ENCODE measurements at places on chromosomes 16 and 17.

GRCh38 chr17:28169621-28170349 is 127.3 kb downstream of the NLK start:
- no peak for DNase-seq

- DNase-seq, result no peak
Observed at GRCh38 chr16:81814751-81815428, 35.8 kb downstream of the PLCG2 start.

DNA sequence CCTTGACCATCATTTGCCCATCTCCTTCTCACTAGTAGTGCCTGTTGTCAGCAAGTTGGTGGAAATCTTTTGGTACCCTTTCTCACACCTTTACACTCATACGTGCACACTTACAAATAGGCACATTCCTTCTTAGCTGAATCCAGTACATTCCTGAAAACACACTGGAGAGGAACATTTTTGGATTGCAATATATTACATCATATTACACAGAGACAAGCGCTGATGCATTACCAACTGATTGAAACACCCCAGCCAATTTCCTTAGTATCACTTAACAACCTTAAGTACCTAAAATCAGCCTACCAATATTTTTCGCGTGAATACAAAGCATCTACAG is 64.1 kb downstream of the PLCG2 start:
- DNase-seq, result no peak

- DNase-seq, result no peak
Observed at GRCh38 chr16:83501481-83501880, 306.3 kb upstream of the HSBP1 start.

DNA sequence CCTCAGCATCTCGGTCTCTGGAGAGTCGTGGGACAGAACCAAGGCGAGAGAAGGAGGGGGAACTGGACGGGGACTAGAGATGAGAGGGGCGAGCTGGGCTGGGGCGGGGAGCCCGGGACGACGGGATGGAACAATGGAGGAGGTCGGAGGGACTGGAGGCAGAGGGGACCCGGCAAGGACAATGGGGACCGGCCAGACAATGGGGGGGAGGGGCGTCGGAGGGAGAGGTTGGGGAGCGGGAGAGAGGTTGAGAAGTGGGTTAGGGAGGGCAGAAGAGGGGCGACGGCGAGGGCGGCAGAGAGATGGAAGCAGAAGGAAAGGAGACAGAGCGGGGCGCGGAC is 719 bp downstream of the NGFR start:
- DNase-seq, result no peak

DNA sequence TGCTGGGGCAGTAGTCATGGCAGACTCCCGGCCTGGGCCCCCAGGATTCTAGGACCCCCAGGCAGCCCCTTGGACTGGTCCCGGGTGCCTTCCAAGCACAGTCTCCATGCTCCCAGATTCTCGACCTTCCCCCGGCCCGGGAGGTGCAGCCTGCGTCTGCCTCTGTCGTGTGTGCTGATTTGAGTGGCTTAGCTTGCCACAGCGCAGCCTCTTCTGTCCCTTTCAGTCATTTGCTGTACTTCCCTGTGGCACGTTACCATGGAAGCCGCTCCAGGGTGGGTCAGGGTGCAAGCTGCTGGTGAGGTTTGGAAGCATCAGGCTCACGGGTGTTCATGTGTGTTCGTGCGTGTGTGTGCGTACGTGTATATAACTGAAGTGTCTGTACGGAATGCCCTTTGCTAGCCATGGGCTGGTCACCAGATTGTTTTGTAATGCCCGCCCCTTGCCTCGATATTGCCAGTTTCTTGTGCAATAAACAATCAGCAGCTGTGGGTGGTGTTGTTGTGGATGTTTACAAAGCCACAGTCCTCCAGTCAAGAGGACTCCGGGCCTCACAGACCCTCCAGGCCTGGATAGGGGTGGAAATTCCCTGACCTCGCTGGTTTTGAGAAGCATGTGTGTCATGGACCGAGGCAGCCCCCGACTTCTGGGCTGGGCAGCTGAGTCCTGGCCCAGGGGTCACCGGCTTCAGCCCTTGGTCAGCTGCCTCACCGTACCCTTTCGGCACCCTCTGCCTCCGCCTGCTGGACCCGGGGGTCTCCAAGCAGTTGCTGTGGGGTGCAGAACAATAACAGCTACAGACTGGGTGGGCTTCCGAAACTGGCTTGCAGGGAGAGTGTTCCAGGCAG is 9.7 kb upstream of the CLEC18A start:
- DNase-seq, result no peak

- DNase-seq, result no peak
Observed at GRCh38 chr17:60039114-60039846, 39.4 kb downstream of the HEATR6 start.

GRCh38 chr17:40224718-40225550 is 5.8 kb downstream of the WIPF2 start:
- DNase-seq, result no peak

- DNase-seq, result no peak
Observed at GRCh38 chr16:50678531-50678930, 2.6 kb downstream of the SNX20 start.

- no peak for DNase-seq
Observed at GRCh38 chr17:82678265-82678891, 20.1 kb downstream of the RAB40B start.

DNA sequence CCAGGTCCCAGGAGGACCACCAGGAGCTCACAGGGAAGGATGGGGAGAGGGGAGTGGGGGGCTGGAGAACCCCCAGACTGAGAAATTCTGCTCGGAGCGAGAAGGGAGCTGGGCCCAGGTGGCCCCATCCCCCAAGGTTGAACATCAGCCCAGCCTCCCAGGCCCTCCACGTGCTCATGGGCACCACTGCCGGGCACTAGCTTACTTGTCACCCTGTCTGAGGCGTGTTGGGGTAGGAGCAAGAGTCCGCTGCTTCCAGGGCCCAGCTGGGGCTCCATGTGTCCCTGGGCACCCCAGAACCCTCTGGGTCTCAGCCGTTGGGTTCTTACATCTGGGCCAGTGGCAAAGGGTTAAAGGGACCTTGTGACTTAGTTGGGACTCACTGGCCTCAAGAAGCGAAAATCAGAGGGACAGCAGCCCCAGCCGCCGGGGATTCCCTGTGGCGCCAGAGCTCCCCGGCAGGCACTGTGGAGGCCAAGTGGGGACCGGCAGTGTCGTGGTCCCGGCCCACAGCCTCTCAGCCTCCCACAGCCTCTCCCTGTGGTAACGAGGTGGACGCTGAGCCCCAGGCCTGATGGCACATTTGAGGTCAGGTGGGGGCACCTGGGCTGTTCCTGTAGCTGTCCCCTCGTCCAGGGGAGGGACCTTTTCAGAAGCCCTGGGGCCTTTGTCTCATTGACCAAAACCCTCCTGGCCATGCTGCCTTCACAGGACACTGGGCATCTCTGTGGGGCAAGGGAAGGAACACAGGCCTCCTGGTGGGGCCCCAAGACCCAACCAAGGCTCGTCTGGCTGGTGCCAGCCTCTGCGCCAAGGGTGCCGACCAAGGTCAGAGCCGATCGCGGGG is 33.7 kb upstream of the CDH15 start:
- DNase-seq, result no peak

GRCh38 chr17:37359682-37360188 is 16.1 kb upstream of the C17orf78 start:
- DNase-seq, result no peak

DNA sequence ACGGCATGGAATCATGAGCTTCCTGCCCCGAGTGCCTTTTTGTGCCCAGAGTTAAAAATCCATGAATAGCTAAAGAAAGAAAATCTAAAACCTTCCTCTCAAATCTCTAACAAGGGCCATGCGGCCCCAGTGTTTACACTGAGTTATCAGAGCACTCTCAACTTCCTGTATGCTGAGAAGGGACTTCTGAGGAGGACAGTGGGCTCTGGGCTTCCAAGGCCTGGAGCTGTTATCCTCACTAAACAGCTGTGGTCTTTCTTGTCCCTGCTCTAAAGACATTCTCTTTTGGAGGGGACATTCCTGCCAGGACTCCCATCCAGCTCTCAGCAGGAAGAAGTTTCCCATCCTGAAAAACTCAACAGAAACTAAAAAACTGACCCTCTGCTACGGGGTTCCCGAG is 135.6 kb downstream of the AATF start:
- no peak for DNase-seq

- no peak for DNase-seq
Observed at GRCh38 chr17:68036304-68037147, 991 bp downstream of the KPNA2 start.

DNA sequence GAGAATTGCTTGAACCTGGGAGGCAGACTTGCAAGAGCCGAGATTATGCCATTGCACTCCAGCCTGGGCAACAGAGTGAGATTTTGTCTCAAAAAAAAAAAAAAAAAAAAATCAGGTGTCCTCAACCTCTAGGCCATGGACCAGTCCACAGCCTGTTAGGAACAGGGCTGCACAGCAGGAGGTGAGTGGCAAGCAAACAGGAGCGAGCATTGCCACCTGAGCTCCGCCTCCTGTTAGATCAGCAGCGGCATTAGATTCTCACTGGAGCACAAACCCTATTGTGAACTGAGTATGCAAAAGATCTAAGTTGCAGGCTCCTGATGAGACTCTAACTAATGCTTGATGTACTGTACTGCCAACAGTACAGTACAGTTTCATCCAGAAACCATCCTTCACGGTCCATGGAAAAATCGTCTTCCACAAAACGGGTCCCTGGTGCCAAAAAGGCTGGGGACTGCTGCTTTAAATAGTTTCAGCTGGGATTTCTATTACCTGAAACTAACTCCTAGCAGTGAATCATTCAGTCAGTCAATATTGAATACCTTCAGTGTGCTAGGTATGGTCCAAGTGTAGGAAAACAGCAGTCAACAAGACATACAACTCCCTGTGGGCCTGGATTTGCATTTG is 56.3 kb upstream of the DHX40 start:
- DNase-seq, result no peak

GRCh38 chr16:57723170-57723569 is 12.4 kb upstream of the KATNB1 start:
- no peak for DNase-seq

DNA sequence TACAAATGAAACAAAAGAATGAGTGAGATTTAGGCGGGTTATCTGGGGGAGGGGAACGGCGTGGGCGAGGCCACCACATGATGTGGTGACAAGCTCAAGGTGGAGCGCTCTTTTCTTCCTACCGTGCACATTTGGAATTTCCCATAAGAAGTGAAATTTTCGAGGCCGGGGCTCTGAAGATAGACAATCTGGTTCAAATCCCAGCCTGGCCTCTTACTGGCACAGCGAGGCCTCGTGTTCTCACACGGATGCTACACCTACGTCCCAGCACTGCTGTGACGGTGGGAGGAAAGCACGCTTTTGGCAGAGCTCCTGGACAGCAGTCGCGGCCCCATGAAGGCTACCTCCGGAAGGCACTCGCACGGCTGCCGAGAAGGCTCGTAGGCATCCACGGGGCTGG is 25.2 kb downstream of the ZDHHC7 start:
- DNase-seq, result no peak

DNA sequence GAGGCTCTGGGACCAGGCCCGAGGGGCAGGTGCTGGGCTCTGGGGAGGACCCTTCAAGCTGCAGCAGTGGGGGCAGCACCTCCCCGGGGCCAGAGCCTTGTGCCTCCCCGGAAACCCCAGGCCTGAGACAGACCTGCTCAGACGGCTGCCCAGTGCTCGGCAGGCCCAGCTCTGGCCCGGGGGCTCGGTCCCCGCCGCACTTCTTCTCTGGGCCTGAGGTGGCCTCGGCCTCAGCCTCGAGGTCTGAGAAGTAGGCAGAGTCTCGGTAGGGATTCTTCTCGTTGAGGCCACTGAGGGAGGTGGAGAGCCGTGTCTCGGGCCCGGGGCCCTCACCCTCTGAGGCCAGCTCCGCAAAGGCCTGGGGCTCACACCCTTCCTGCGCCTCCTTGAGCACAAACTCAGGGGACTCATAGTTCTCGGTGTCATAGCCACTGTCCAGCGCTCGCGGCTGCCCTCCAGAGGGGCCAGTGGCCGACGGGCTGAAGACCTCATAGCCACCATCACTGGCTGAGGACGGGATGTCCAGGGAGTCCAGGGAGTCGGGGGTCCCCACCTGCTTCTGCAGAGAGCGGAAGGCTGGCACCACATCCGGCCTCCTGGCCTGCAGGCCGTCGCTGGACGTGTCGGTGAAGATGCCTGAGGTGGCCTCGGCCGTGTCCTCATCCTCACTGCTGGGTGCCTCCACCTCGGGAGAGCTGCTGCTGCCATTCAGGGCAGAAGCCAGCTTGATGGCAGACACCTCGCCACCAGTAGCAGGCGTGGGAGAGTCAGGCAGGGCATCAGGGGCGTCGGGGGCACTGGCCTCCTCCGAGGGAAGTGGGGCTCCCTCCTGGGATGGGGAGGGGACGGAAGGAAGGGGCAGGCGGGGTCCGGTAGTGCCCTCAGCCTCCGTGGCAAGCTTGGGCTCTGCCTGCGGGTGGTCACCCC is 44.3 kb upstream of the PVALEF start:
- DNase-seq, result no peak

GRCh38 chr16:10851512-10851911 is 25.5 kb upstream of the CIITA start:
- DNase-seq, result no peak
